NK-92 treated with Interleukin-12 subunit alpha and Interleukin-12 subunit beta, amount 100 ng/mL, for 24 hours (cell line): ENCODE measurements at places on chromosomes 1 and 21.

DNA sequence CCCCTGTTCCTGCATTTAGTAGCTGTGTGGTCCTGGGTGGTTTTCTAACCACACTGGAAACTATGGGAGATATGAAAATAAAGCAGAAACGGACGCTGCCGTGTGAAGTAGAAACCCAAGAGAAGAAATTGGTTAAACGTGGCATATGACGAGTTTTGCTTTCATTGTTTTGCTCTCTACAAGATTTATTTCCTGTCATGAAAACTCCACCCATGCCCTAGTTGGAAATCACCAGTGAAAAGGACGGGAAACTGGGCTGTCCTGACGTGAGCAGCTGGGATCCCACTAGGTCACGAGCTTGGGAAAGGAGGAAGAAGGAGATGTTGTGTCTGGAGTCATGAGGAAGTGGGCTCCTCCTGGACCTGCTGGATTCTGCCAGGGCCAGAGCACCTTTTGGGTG is 120.8 kb upstream of the GADD45A start:
- DNase-seq, result no peak

DNA sequence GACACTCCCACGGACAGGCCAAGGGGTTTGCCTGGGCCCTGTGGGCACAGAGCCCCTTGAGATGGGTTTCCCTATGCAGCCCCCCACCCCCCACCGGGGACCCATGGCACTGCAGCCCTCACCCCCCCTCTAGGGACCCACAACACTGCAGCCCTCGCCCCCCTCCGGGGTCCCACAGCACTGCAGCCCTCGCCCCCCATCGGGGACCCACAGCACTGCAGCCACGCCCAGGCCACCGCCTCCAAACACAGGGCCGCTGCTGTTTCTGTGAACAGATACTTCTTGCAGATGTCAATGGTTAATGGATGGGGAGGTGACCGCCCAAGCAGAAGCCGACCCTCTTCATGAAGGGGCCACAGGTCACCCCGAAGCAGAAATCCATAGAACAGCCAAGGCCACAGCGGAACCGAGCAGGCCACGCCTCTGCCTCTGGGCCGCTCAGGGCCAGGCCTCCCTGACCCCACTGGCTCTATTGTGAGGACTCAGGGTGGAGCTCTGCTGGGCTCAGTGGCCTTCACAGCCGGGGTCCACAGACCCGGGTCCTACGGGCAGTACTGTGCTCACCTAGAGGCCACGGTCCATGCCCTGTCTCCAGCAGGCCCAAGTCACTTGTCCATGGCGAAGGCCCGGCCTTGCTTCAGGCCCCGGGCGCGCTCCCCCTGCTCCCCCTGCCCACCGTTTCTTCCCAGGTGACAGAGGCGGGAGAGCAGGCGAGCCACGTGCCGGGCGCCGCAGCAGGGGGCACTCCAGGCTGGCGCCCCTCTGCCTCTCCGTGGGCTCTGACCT is 4.1 kb upstream of the POFUT2 start:
- DNase-seq, result no peak

GRCh38 chr1:27778056-27778455 is 5.0 kb downstream of the STX12 start:
- no peak for DNase-seq

DNA sequence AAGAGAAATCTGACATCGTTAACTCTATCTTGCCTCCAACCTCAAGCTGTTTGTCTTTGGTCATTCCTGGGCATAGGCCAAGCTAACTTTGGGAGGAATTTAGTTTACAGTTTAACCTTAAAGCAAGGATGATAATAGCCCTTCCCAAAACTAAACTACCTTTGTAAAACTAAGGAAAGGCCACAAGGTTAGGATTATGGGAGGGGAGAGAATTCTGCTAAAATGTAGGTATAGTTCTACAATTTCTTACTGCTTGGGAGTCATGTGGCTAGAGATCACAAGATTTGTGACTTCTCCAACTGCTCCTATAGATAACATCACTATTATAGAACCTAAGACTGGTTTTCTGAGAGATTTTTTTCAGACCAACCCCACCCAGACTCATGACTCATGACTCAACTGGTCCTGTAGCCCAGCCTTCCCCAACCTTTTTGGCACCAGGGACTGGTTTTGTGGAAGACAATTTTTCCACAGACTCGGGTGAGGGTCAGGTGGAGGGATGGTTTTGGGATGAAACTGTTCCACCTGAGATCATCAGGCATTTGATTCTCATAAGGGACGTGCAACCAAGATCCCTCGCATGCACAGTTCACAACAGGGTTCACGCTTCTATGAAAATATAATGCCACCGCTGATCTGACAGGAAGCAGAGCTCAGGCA is 70.7 kb upstream of the MUTYH start:
- DNase-seq, result no peak

DNA sequence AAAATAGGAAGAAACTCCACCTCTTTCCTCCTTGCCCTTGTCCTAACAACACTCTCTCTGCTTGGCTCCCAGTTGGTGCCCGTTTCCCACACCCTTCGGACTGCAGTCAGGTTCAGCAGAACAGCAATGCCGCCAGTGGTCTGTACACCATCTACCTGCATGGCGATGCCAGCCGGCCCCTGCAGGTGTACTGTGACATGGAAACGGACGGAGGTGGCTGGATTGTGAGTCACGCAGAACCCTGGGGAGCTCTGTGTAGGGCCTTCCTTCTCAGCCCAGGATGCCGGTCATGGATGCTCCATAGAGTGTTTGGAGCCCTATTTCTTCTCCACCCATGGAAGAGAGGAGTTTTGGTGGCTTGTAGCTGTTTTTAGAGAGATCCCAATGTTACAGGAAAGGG is 60.9 kb downstream of the TNN start:
- no peak for DNase-seq

DNA sequence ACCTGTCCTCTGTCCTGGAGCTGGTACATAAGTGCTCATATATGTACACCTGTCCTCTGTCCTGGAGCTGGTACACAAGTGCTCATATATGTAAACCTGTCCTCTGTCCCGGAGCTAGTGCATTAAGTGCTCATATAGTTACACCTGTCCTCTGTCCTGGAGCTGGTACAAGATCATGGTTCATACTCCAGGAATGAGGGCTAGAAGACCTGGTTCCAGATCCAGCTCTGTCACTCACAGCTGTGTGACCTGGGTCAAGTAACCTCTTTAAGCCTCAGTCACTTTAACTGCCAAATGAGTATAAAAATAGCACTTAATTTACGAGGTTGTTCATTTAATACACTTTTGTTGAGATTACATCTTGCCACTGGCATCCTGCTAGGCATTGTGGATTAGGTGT is 28.0 kb downstream of the SMYD3 start:
- no peak for DNase-seq
